ENCODE measurements at places on chromosomes 1 and 21.

GRCh38 chr1:98047171-98047570 is 126.3 kb upstream of the DPYD start:
- no peak for DNase-seq

- DNase-seq: no peak
Measured at GRCh38 chr1:212955961-212956620, 5.8 kb downstream of the VASH2 start.

DNA sequence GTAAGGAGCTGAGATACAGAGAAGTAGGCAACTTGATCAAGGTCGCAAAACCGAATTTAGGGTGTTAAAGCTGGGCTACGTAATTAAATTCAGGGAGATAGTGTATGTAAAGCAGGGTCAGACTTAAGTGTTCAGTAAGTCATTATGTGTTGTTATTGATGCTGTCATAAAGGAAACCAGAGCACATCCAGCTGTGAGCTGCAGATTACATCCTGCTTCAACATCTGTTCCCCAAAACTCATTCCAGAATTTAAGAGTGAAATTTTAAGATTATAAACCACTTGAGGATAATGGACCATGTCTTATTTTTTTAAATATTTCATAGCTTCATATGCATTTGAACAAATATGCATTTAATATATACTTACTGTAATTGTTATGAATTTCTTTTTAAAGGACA is 49.7 kb downstream of the IVNS1ABP start:
- DNase-seq: no peak

DNA sequence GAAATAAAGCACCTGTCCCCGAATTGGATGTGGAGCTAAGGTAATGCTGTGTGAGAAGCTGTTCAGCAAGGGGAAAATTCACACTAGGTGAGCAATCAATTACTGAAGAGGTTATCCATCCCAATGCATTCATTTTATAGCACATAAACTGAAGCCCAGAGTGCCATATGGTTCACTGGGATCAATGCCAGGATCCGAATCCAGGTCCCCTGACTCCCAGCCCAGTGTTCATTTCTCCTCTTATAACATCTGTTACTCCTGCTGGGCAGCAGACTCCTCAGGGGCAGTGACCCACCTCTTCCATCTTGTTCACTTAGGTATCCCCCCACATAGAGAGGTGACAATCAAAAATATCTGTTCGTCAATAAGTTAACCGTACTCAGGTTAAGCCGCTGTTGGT is 13.2 kb upstream of the SEC16B start:
- no peak for DNase-seq

GRCh38 chr1:207328908-207329440 is 7.5 kb downstream of the CD55 start:
- no peak for DNase-seq

DNA sequence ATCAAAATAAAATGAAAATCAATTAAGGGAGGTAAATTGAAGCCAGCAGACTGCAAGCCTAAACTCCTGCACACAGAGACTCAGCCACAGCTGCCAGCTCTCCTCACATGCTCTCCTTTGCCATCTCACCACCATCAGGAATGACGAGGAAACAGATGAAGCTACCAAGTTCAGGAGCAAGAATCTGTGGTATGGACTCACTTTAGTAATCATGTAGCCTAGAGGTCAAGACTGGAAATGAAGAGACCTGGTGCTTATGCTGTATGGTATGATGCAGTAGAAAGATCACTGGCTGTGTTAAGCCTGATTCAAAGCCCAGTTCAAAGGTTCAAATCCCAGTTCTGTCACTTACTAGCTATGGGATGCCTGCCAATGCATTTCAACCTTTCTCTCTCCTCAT is 78.9 kb upstream of the CAMK1G start:
- DNase-seq: no peak

GRCh38 chr1:35797380-35797779 is 10.4 kb upstream of the AGO4 start:
- DNase-seq: no peak

GRCh38 chr1:5979536-5980313 is 12.5 kb downstream of the NPHP4 start:
- DNase-seq: no peak

- no peak for DNase-seq
Measured at GRCh38 chr1:232951180-232951579, 769 bp downstream of the NTPCR start.

GRCh38 chr1:199247891-199248290 is 609.1 kb downstream of the PTPRC start:
- DNase-seq: no peak

GRCh38 chr1:171742577-171742922 is 685 bp upstream of the VAMP4 start:
- no peak for DNase-seq

- DNase-seq: no peak
Measured at GRCh38 chr1:180135535-180135934, 19.1 kb upstream of the QSOX1 start.

DNA sequence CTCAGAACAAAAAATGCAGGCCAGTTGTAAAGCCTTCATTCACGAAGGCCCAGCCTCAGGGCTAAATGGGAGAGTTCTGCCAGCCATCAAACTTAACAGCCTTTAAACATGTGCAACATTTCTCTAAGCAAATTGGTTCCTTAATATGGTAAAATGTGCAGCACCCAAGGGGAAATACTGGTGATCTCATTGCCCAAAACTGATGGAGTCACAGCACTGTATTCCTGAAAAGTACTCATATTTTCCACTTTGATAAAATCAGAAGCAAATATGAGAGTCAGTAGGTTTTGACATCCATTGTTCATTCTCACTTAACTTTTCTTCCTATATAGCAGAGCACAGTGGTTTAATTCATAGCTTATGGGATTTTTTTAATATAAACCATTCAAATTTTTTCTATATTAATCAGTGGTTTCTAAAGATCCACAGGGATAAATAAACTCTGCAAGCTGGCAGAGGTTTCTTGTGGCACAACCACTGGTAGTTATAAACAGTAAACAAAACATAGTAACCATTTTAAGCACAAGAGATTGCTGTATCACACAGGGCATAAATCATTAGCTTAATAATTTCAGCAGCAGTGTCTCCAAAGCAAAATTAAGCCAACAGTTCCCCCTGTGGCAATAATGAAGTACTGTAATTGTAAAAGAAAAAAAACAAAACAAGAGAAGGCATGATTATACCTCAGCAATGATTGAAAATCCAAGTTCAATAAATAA is 106.9 kb upstream of the LYPLAL1 start:
- no peak for DNase-seq

DNA sequence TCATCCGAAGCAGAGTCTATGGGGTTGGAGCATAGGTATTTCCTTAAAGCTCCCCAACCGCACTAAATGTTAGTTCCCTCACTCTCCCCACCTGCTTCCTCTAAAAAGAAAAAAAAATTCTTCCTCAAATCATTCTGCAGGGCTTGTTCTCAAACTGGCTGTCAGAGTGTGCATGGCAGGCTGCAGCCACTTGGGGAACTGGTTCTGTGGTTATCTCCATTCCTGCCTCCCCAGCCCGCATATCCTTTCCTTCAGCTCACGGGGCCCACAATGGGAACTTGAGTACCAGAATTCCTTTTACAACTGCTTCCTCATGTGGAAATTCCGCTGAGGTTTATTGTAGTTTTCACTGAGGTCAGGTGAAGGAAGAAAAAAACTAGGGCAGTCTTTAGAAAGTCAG is 159.2 kb downstream of the PIGK start:
- DNase-seq: no peak

DNA sequence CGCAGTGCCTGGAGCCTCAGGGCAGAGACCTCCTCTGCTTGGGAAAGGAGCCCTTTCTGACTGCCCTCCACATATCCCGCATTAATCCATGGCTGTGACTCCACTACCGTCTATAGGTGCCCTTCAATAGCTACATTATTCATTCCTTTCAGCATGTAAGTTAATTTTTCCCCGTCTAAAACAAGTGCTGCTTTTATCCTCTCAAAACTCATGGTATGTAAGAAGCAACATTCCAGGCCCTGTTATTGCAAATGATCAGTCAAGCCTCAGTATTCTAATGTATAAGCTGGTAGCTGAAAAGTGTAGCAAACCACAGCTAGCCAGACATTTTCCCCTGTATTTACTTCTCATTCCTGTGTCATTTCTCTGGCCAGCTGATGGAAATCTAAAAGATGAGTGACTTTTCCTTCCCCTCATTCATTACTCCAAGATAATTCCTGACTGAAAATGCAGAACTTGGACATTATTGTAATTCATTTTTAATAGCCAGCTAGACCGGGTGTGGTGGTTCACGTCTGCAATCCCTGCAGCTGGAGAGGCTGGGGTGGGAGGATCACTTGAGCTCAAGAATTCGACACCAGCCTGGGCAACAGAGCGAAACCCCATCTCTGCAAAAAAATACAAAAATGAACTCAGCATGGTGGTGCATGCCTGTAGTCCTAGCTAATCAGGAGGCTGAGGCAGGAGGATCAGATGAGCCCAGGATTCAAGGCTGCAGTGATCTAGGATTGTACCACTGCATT is 88.5 kb upstream of the SOD1 start:
- no peak for DNase-seq

GRCh38 chr1:112881742-112882127 is 74.3 kb downstream of the SLC16A1 start:
- DNase-seq: no peak

DNA sequence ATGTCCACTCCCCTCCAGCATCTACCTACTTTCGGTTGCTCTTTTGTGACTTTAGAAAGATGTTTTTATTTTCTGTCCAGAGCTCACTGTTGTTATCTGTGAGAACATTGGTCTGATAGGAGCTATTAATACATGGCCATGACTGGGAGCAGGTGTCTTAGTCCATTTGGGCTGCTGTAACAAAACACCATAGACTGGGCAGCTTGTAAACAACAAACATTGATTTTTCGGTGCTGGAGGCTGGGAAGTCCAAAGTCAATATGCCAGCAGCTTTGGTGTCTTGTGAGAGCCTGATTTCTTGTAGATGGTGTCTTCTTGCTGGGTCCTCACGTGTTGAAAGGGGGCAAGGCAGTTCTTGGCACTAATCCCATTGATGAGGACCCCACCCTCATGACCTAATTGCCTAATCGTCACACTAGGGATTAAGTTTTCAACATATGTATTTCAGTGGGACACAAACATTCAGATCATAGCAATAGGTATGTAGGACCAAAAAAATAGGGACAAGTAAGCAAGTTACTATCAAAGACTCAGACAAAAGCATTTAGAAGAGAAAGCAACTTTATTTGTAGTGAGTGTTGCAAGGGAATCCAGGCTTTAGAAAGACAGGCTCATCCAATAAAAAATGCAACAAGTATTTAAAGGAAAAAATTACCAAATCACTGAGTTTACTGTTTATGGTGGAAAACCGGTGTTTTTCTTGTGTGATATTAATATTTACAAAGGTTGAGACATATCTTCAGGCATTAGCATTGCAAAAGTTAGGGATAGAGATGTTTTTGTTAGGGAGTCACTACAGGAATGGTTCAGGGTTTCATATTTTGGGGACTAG is 55.2 kb upstream of the WDR26 start:
- no peak for DNase-seq

DNA sequence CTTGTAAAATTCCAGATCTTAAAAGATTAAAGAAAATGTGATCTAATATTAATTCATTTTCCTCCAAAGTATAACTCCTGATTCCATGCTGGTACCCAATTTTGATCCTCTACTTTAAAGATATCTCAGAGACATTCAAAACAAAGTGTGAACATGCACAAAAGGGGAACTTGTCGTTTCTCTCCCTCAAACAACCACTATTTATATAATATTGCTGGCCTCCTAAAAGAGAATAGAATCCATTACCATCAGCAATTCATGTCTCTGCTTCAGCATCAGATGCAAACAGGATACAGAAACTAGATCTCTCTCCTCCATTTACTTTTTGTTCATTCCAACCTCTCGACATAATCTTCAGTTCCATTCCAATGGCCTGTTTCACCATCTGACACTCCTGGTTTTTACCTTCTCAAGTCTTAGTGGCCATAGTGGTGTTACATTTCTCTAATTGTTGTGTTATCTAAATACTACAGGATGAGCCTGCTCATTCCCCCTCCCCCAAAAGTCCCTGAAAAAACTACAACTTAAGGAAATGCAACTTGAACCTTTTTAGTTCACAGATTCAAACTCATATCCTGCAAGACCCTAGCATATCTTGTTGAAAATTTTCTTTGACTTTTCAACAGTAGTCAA is 4.1 kb downstream of the NRIP1 start:
- no peak for DNase-seq

Data from activated CD8-positive, alpha-beta memory T cell treated with anti-CD3 and anti-CD28 coated beads for 1 hour (primary cell).